CD4-positive, CD25-positive, alpha-beta regulatory T cell (primary cell): ENCODE measurements at places on chromosomes 7 and 10. TPM values are rescaled to one million over a fixed set of nuclear protein-coding genes. Genes with fewer than 3 reads are reported as not detected.

Gene FIS1
- total RNA-seq, result 105 TPM

Gene ELOVL3
- total RNA-seq, result not detected

Gene COL17A1
- total RNA-seq, result not detected

Gene IL6
- total RNA-seq, result not detected

Gene HTR5A
- not detected for total RNA-seq

Gene CYP26C1
- not detected for total RNA-seq

Gene FAM131B
- 0.27 TPM for total RNA-seq

Gene HOXA10
- 0.35 TPM for total RNA-seq

Gene ACSL5
- total RNA-seq, result 63.7 TPM

Gene GDF2
- not detected for total RNA-seq
